Suppressor macrophage (primary cell): ENCODE measurements at places on chromosomes 16 and 17.

DNA sequence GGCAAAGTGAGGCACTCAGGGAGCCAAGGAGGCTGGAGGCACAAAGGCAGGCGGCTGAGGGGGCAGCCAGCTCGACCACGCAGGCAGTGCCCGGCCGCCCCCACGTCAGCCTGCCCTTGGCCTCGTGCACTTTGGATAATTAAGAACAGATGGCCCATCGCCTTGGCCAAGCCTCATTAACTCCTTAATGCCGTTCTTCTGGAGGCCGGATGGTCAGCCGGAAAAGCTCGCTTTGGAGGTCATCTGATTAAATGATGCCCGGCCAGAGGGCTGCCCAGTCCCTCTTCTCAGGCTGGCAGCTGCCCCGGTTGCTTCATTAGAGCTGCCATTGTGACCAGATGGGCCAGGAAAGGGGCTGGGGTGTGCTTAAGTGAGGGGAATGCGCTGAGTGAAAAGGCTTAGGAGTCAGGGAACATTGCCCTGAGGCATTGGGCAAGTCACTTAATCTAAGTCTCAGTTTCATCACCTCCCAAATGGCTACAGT is 364.0 kb downstream of the NPIPA8 start:
- no peak for DNase-seq

DNA sequence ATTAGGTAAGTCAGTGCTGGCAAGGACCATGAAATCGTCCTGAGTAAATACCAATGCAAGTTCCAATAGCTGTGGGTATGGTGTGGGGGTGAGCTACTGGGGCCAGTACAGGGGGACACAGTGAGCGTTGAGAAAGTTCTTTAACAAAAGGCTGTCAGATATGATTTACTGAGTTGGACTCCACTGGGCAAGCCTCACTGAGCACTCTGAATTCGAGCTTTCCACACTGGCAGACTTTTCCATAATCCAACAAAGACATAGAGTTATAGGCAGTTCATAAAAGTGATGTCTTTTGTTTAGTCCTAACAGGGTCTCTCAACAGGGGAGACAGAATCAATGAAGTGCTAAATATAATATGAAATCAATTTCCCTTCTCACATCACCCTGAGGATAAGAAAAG is 489.0 kb downstream of the KCNJ2 start:
- DNase-seq = no peak

DNA sequence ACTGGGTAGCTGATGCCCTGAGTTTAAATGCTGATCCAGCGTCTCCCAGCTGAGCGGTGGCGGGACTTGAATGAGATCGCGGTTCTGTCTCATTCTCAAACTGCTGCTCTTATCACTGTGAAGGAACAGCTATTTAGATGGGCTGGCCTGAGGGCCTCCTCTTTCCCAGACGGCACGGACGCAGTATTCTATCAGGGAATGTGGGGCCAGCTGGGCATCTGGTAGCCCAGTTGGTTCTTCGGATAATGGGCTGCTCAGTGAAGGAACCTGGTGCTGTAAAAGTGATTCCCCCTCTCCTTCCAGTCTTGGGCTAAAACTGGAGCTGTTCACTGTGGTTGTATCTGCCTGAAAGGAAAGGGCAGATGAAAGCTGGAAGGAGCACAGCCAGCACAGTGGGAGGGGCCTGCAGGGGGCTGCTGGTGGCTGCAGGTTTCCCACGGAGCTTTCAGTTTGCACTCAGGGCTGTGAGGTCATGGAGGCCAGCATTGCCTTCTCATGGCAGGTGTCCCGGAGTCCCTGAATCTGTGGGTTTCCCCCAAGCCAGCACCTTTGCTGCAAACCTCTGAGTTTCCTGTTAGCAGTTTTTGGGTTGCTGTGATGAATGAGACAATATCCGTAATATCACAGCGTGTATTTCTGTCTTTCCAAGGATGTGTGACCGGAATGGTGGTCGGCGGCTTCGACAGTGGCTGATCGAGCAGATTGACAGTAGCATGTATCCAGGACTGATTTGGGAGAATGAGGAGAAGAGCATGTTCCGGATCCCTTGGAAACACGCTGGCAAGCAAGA is 3.6 kb downstream of the IRF8 start:
- no peak for DNase-seq

GRCh38 chr17:50397919-50398285 is 579 bp upstream of the LRRC59 start:
- DNase-seq = no peak
